ENCODE measurements at places on chromosomes 11 and 22.

GRCh38 chr11:62656796-62657429 lies 3.8 kb upstream of the INTS5 start:
- no peak for DNase-seq

DNA sequence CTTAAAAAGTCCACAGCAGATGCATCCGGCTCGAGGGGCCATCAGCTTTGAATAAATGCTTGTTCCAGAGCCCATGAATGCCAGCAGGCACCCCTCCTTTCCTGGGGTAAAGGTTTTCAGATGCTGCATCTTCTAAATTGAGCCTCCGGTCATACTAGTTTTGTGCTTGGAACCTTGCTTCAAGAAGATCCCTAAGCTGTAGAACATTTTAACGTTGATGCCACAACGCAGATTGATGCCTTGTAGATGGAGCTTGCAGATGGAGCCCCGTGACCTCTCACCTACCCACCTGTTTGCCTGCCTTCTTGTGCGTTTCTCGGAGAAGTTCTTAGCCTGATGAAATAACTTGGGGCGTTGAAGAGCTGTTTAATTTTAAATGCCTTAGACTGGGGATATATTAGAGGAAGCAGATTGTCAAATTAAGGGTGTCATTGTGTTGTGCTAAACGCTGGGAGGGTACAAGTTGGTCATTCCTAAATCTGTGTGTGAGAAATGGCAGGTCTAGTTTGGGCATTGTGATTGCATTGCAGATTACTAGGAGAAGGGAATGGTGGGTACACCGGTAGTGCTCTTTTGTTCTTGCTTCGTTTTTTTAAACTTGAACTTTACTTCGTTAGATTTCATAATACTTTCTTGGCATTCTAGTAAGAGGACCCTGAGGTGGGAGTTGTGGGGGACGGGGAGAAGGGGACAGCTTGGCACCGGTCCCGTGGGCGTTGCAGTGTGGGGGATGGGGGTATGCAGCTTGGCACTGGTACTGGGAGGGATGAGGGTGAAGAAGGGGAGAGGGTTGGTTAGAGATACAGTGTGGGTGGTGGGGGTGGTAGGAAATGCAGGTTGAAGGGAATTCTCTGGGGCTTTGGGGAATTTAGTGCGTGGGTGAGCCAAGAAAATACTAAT lies 1.9 kb downstream of the NEAT1 start:
- no peak for DNase-seq

DNA sequence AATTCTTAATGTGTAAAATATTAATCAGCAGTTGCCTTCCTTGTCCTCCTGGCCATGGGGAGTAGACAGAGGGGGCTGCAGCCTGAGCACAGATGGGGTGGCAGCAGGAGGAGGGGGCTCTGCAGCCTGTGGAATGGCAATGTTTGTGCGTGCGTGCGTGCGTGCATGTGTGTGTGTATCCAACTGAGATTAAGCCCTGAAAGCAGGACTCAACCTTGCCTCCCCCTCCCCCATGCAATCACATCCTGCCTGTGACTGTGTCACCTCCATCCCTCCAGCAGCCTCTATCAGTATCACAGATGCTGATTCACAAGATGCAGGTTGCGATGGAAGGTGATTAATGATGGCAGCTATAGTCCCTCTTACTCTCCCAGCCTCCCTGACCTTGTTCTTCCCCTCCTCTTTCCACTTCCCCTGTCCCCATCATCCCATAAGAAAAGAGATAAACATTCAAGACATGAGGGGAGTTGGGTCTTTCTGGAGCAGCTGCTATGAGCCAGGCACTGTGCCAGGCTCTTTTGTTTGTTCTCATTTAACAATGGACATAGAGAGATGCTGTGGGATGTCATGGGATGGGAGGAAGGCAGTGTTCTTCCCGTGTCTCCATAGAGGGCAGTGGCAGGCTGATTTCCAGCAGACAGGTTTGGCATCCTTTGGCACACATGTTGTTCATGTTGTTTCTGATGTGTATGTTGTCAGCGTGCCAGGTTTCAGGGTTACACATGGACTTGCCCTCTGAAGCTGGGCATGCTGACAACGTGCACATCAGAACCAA lies 43.8 kb upstream of the NECTIN1 start:
- DNase-seq = no peak

- no peak for DNase-seq
Observed at GRCh38 chr11:69170704-69171103, 15.0 kb downstream of the SMIM38 start.

DNA sequence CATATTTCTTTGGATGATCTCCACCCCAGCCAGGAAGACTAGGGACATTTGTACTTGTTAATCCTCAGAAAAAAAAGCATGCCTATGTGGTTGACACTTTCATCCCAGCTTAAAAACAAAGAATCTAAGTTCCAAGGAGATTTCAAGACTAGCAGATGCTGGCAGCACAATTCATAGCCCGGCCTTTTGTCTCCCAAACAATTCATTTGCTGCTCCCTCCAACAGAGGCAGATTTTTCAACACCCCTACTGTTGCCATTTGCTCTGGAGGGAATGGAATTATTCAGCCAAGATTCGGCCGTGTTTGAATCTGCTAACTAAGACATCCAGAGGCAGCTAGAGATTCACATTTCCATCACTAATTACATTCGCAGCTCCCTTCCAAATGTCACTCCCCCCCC lies 15.3 kb downstream of the P2RX3 start:
- no peak for DNase-seq

GRCh38 chr11:31940371-31941037 lies 129.4 kb upstream of the PAX6 start:
- DNase-seq = no peak

DNA sequence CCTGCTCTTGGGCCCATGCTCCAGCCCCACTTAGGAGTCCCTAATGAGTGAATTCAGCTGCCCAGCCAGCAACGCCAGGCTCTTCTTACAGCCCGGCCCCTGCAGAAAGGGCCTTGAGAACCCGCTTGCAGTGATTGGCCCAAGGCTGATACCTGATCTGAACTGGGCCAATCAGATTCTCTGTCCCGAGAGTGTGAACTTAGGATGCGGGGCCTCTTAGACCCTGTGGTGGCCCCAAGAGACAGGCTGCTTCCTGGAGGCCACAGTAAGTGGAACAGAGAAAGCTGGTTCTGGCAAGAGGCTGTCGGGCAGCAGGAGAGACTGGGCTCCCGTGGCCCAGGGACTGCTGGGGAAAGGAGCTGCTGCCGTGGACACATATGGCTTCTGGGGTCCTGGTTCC lies 11.5 kb downstream of the VSTM5 start:
- no peak for DNase-seq

DNA sequence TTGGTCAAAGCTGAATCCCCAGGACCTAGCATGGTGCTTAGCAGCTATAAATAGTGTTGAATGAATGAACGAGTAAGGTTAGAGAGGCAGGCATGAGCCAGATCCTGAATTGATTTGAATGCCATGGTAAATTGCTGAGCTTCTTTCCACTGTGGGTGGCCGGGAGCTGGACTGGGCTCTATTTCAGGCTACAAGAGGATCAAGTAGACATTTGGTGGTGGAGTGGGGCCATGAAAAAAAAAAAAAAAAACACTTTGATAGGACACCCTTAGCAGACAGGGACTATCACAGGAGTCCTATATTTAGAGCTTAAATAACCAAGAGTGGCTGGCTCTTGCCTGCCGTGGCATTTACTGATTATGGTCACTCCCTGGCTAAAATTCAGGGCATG lies 77.6 kb downstream of the MIAT start:
- no peak for DNase-seq

GRCh38 chr11:79440571-79441460 lies at the start of gene TENM4:
Gene TENM4, minus strand, starts transcription at chr11:79441030. Its CDS starts 371,086 bp downstream, at chr11:79069944.
- no peak for DNase-seq

GRCh38 chr11:120432056-120433018 lies 79.2 kb upstream of the GRIK4 start:
- DNase-seq = no peak

DNA sequence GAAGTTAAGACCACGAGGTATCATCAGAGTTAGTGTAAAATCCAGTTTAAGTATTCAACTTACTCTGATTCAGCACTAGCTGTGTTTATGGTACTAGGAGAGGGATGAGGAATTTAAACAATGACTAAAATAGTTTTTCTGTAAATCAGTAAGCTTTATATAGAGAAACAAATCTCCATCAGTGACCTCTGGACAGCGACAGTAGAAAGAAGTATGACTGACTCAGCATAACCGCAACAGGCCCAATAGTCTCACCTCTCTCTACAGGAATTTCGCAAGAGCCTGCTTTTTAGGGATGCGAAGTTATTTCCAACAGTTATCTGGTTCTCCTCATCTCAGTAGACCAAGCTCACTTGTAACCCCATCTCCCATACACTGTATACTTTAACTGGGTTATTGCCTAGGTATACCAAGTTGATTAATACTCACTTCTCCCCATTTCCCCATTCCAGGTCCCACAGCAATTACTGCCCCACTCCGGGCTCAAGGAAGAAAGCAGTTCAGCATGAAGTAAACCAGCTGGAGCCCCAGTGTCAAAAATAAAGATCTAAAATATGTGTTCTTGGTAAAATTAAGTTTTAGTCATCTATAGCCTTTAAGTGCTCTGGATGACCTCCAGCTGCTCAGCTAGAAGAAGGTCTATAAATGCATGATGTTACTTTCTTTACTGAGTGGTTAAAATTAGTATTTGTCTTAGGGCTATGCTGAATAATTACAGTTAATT lies 770.6 kb upstream of the CCDC90B start:
- DNase-seq = no peak

DNA sequence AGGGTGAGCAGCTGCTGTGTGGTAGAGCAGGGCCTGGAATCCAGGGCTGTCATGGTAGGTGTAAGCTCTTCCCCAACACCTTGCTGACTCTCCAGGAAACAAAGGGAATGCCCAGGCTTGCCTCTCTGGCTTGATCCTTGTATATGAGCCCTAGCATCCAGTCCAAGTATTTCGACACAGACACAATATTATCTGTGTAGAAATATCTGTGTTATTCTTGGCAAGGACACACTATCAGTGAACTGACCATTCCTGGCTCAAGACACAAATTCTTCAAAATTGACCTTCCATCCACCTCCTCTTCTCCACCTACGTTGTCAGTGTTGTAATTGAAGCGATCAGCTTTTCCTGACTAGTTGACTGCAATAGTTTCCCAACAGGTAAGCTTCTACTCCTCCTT lies 312.0 kb upstream of the NARS2 start:
- DNase-seq = no peak

- no peak for DNase-seq
Observed at GRCh38 chr11:116122697-116123472, 618.7 kb upstream of the CADM1 start.

GRCh38 chr22:46402505-46402904 lies 67.0 kb downstream of the TRMU start:
- no peak for DNase-seq

GRCh38 chr22:44895296-44896055 lies 114.3 kb downstream of the PHF21B start:
- DNase-seq = no peak

DNA sequence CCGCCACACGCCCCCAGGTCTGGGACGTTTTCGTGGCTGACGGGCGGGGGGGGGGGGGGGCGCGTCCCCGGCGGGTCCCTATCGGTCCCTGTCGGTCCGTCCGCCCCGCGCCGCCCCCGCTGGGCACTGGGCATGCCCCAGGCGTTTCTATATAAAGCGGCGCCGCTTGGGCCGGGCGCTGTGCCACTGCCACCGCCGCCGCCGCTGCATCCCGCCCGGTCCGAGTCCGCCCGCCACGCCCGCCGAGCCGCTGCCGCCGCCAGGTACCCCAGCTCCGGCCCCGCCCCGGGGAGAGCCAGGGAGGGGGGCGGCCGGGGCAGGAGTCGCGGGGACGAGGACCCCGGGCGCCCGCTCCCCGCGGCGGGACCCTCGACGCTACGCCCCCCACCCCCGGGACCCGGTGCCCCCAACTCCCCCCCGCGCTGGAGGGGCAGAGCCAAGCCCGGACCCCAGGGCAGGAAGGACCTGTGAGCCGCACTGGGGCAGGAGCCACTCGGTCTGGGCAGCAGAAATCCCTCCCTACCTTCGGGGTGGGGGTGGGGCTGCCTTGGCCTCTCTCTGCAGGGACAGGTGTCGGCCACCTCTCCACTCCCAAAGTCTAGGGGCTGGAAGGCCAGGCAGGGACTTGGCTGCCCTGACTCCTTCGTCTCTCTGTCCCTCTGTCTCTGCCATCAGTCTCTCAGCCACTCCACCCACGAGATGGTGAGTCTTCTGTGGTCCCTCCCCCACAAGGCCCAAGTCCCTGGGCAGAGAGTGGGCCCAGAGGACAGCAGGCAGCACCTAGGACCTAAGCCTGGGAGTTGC lies at the start of gene CARNS1:
CARNS1 (plus strand) TSS at position 178 of the 804 bp plus-strand sequence; CDS start at position 700, 522 bp downstream.
- no peak for DNase-seq

DNA sequence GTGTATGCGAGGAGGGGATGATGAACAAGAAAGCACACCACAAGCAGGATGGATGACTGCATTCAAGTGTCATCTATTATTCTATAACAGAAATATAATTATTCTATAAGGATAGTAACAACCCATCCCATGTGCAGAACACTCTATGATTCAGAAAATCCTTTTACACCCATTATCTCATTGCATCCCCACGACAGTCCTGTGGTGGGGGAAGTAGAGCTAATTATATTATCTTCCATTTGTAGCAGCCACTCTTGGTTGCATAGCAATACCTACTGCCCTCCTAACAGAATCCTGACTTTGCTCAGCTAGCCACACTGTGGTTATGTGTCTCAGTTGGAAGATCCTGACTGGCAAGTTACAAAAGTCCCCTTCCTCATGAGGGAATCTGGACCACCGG lies 406.5 kb upstream of the NARS2 start:
- no peak for DNase-seq

DNA sequence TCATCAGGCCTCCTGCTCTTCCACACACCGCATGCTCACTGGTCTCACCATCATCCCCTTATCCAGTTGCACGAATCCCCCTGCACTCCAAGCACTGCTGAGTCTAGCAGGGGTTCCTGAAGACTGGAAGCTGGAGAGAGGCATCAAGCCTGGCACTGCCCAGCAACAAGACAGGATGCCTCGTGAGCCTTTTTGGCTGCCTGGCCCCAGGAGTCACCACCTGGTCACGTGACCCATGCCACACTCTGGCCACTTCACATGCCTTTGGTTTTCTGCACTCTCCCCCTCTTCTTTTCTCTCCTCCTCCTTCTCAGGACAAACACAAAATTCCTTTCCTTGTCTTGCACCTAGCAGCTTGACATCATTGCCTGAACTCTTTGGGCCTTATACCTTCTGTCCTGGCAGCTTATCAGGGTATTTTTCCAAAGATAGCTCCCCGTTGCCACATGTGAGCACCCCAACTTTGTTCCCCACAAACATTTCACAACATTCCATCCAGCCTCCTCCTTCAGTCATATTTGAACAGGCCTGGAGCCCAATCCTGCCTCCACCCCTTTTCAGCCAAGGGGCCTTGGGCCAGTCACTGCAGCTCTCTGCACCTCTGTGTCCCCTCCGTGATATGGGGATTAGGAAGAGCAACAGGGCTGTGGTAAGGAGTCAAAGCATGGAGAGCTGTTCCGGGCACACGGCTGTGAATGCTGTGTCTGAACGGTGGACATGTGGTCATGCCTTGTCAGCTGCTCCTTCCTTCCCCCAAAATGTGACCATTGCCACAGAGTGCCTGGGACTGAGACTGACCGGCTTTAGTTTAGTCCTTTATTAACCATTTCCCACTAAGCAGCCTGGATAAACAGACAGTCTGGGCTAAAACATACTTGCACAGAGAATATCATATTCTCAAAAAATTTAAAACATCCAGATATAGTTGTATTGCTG lies 2.8 kb upstream of the PACSIN2 start:
- DNase-seq = no peak
